ENCODE measurements at places on chromosomes 1 and 21. TPM values are rescaled to one million over a fixed set of nuclear protein-coding genes. Genes with fewer than 3 reads are reported as not detected.

GRCh38 chr1:235809688-235810397 lies 56.9 kb downstream of the LYST start:
- DNase-seq: no peak
- H3K4me3 ChIP-seq: no peak overlapping the region

DNA sequence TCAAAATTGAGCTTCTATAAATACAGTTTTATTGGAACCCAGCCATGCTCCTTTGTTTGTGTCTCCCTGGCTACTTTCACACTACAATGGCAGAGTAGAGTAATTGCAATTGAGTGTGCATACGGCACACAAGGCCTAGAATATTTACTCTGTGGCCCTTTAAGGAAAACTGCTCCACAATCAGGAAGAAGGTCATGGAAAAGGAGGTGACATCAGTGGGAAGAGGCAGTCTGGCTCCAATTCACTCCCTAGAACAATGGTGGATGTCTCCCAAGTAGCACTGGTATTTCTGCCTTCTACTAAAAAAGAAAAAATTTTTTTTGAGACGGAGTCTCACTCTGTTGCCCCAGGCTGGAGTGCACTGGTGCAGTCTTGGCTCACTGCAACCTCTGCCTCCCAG lies 51.3 kb downstream of the KRTAP19-8 start:
- DNase-seq: no peak
- H3K27me3 ChIP-seq: no peaks in the 10 kb centered on the region
- H3K4me3 ChIP-seq: no peak overlapping the region
- H3K27ac ChIP-seq: no peak overlapping the region

- DNase-seq: no peak
- H3K4me3 ChIP-seq: no peak overlapping the region
- H3K4me1 ChIP-seq: no peaks in the 10 kb centered on the region
- no peaks in the 10 kb centered on the region for H3K36me3 ChIP-seq
These were observed 41.0 kb downstream of the KCNN3 start for GRCh38 chr1:154829062-154829461.

- H3K27me3 ChIP-seq: no peaks in the 10 kb centered on the region
- no peaks in the 10 kb centered on the region for H3K4me1 ChIP-seq
- peak; percentile 1 for DNase-seq
These were observed 190.3 kb downstream of the C1orf94 start for GRCh38 chr1:34366875-34367624.

GRCh38 chr1:4090556-4090955 lies 190.5 kb upstream of the C1orf174 start:
- no peak overlapping the region for H3K4me3 ChIP-seq
- H3K36me3 ChIP-seq: no peaks in the 10 kb centered on the region
- no peaks in the 10 kb centered on the region for H3K4me1 ChIP-seq
- H3K27me3 ChIP-seq: no peaks in the 10 kb centered on the region
- no peak for DNase-seq
- no peak overlapping the region for H3K27ac ChIP-seq

UBIAD1 gene
- total RNA-seq: 23.2 TPM

GRCh38 chr1:33826311-33826710 lies 37.6 kb upstream of the HMGB4 start:
- H3K27ac ChIP-seq: no peak overlapping the region
- no peak overlapping the region for H3K4me3 ChIP-seq
- no peaks in the 10 kb centered on the region for H3K4me1 ChIP-seq

CD101 gene
- total RNA-seq: 1.1 TPM

PARS2 gene
- total RNA-seq: 12.0 TPM

DNA sequence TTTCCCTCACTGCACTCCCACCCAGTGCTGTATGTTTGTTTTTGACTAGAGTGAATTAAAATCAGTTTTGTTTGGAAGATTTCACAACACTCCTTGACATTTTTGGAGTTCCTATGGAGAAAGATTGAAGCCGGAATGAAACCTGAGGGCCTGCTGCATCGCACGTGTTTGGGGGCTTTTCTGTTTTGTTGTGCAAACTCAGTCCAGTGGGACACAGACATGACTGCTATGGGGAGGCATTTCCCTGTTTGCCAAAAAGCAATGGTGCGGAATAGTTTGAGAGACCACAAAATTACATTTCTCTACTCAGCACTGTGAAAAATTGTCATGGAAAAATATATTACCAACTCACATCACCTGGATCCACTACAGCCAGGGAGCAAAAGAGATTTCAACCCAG lies 43.8 kb upstream of the KCNE2 start:
- no peaks in the 10 kb centered on the region for H3K4me1 ChIP-seq
- no peak overlapping the region for H3K4me3 ChIP-seq
- H3K27me3 ChIP-seq: no peaks in the 10 kb centered on the region
- H3K27ac ChIP-seq: no peak overlapping the region
- no peak for DNase-seq

GRCh38 chr1:7549277-7550161 lies 221.6 kb upstream of the VAMP3 start:
- H3K4me3 ChIP-seq: no peak overlapping the region
- H3K36me3 ChIP-seq: no peaks in the 10 kb centered on the region
- H3K27ac ChIP-seq: no peak overlapping the region
- no peak for DNase-seq

MAEL gene
- total RNA-seq: 0.32 TPM

DNA sequence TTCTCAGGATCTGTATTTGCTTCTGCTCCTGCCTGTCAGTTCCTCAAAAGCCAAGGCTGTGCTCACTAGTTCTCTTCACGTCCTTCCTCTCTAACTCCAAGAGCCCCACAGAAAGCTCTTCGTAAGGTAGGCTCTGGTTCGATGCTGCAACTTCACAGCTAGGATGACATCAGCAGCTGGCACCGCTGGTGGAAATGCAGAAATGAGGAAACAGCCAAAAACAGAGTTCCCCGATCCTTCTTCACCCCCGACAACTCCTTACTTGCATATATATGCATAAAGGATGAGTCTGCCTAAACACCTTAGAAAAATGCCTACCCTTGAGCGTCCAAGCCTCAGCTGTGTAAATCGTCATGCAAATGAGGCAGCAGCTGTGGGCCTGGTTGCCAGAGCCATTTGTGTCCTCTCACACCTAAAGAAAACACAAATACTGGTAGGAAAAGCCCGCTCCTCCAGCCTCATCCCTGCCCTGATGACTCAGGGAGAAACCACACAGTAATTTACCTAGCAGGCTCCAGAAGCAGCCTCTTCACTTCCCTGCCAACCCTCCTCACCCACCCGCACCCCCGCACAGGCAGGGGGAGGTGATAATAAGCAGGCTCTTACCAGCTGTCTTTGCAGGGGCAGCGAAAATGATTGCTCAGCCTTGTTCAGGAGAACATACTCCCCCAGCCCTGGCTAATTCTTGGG lies 28.2 kb downstream of the BATF3 start:
- H3K4me3 ChIP-seq: no peak overlapping the region
- no peak for DNase-seq
- H3K36me3 ChIP-seq: no peaks in the 10 kb centered on the region
- H3K27me3 ChIP-seq: peaks cover 2% of the 10 kb centered on the region

GRCh38 chr1:206978259-206978658 lies 8.0 kb upstream of the FCAMR start:
- H3K4me3 ChIP-seq: no peak overlapping the region
- no peaks in the 10 kb centered on the region for H3K36me3 ChIP-seq
- DNase-seq: no peak
- no peak overlapping the region for H3K27ac ChIP-seq

CFHR4 gene
- total RNA-seq: not detected

DNA sequence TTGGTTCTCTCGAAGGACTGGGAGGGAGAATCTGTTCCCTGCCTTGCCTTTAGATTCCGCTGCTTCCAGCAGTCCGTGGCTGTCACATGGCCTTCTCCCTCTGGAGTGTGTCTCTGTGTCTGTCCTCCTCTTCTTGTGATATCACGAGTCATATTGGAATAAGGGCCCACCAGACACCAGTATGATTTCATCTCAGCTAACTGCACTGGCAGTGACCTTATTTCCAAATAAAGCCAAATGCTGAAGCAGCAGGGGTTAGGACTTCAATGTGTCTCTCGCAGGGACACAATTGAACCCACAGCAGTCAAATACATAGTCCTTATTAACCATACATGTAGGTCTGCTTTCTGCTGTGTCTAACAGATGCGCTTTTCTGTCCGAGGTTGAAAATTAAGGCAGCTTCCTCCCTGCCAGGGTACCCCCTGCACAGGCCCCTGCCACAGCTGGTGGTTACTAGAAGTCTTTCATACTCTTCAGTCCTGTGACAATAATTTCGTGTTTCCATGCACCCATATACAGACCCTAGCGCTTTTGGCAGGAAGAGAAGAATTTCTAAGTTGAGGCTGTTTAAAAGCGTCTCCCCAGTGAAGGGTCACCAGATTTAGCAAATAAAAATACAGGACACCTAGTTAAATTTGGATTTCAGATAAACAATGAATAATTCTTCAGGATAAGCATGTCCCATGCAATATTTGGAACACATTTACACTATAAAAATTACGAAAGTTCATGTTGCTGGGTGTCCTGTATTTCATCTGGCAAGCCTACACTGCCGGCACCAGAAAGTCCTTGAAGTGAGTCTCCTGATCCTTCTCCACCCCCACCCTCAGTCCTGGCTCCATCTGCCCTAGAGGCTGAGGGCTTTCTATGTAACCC lies 182.1 kb downstream of the ETS2 start:
- peak overlapping the region; percentile 32 for H3K27ac ChIP-seq
- DNase-seq: no peak
- peaks cover 5% of the 10 kb centered on the region for H3K27me3 ChIP-seq
- H3K4me3 ChIP-seq: no peak overlapping the region

GRCh38 chr1:201885531-201886075 lies 3.1 kb upstream of the SHISA4 start:
- H3K4me3 ChIP-seq: no peak overlapping the region
- H3K27me3 ChIP-seq: no peaks in the 10 kb centered on the region
- no peak for DNase-seq
- no peaks in the 10 kb centered on the region for H3K36me3 ChIP-seq

FMOD gene
- total RNA-seq: 40.8 TPM

FTCD gene
- total RNA-seq: 1.4 TPM

- no peaks in the 10 kb centered on the region for H3K27me3 ChIP-seq
- no peak overlapping the region for H3K27ac ChIP-seq
- no peaks in the 10 kb centered on the region for H3K4me1 ChIP-seq
- no peak overlapping the region for H3K4me3 ChIP-seq
- H3K36me3 ChIP-seq: no peaks in the 10 kb centered on the region
These were observed 127.2 kb upstream of the ATP1B1 start for GRCh38 chr1:168979276-168979675.

- no peaks in the 10 kb centered on the region for H3K36me3 ChIP-seq
- DNase-seq: no peak
- no peak overlapping the region for H3K4me3 ChIP-seq
- H3K4me1 ChIP-seq: no peaks in the 10 kb centered on the region
These were observed 15.3 kb upstream of the RGS8 start for GRCh38 chr1:182699393-182700350.

NGF gene
- 1.4 TPM for total RNA-seq

DNA sequence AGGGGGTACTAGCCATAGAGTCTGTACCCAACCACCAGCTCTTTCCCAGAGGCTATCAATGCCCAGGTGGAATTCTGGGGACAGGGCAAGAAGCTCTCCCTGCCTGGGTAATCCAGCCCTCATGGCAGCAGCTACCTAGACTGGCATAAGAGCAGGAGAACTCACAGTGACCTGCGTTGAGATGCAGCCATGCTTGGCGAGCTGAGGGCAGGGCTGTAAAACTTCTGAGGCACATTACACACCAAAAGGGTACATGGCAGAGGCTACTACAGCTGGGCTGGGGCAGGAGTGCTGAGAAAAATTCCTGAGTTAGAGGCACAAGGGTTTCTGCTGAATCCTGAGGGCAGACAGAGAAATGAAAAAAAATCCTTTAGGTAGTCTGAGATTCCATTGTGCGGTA lies 927.9 kb upstream of the B3GALT2 start:
- no peak for DNase-seq
- H3K27me3 ChIP-seq: no peaks in the 10 kb centered on the region
- no peak overlapping the region for H3K27ac ChIP-seq
- no peak overlapping the region for H3K4me3 ChIP-seq
- H3K4me1 ChIP-seq: no peaks in the 10 kb centered on the region

- no peak for DNase-seq
- H3K27me3 ChIP-seq: no peaks in the 10 kb centered on the region
- no peaks in the 10 kb centered on the region for H3K36me3 ChIP-seq
- no peak overlapping the region for H3K4me3 ChIP-seq
- H3K27ac ChIP-seq: no peak overlapping the region
These were observed 171.4 kb downstream of the PDE4B start for GRCh38 chr1:65964123-65964522.

DNA sequence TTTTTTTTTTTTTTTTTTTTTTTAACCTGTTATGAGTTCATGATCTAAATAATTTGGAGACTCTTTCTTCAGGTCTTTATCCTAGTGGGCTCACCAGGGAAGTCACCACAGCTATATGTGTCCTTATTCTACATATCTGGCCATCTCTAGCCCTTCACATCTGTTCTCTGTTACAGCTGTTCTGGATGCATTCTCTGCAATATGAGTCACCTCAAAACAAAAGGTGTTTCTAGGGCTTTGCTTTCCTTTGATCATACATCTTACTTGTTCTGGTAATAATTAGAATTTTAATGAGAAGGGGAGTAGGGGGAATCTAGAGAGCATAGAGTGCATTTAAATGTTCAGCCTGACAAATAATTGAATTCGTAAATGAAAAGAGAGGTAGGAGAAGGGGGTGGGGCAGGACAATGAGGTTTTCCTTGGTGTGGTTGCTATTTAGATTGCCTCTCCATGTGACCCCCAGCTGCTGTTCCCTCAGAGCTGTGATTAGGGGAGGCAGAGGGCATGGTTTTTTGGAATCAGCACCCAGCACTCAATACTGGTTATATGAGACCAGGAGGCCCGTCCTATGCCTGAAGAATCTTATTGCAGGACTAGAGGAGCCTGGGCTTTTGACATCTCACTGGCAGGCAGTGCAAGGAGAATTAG lies 8.0 kb downstream of the SYT6 start:
- H3K36me3 ChIP-seq: no peaks in the 10 kb centered on the region
- no peak overlapping the region for H3K27ac ChIP-seq
- DNase-seq: no peak
- no peaks in the 10 kb centered on the region for H3K27me3 ChIP-seq

GRCh38 chr1:15837931-15838330 lies 9.6 kb upstream of the SPEN start:
- H3K27me3 ChIP-seq: no peaks in the 10 kb centered on the region
- DNase-seq: no peak
- H3K36me3 ChIP-seq: no peaks in the 10 kb centered on the region
- no peak overlapping the region for H3K4me3 ChIP-seq

- no peak for DNase-seq
- H3K27me3 ChIP-seq: no peaks in the 10 kb centered on the region
- no peak overlapping the region for H3K4me3 ChIP-seq
- H3K36me3 ChIP-seq: no peaks in the 10 kb centered on the region
- H3K27ac ChIP-seq: no peak overlapping the region
These were observed 483.9 kb downstream of the PTPRC start for GRCh38 chr1:199122532-199123311.

- H3K36me3 ChIP-seq: no peaks in the 10 kb centered on the region
- DNase-seq: no peak
- H3K4me3 ChIP-seq: no peak overlapping the region
- no peaks in the 10 kb centered on the region for H3K27me3 ChIP-seq
- no peaks in the 10 kb centered on the region for H3K4me1 ChIP-seq
These were observed 10.8 kb upstream of the DUSP12 start for GRCh38 chr1:161738627-161739287.

DNA sequence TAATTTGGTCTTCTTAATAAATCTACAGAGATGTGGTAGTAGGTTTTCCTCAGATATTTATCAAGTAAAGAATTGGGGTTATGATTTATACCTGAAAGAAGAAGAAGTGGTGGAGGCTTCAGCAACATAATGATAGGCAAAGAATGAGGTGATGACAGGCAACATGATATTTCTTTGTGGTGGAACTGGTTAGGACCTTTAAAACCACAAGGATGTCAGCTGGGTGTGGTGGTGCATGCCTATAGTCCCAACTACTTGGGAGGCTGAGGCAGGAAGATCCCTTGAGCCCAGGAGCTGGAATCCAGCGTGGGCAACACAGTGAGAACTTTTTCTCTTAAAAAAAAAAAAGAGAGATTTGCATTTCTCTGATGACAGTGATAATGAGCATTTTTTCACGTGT lies 34.1 kb upstream of the COL11A1 start:
- H3K4me3 ChIP-seq: no peak overlapping the region
- DNase-seq: no peak
- H3K4me1 ChIP-seq: no peaks in the 10 kb centered on the region
- H3K36me3 ChIP-seq: no peaks in the 10 kb centered on the region

All from prostate gland (tissue), 2 donors.